Epithelial cell of alveolus of lung (primary cell): ENCODE measurements at places on chromosomes 6 and 20. TPM values are rescaled to one million over a fixed set of nuclear protein-coding genes. Genes with fewer than 3 reads are reported as not detected.

The SLC22A3 gene
- total RNA-seq = 4.0 and 26.3 TPM in 2 replicates

The KIF13A gene
- 13.0 and 13.2 TPM in 2 replicates for total RNA-seq

The HSPA1L gene
- 0.48 and 0.78 TPM in 2 replicates for total RNA-seq

The OR2B2 gene
- total RNA-seq = not detected in 2 replicates

The EYS gene
- total RNA-seq = not detected in 2 replicates
